AG04449 (cell line): ENCODE measurements at places on chromosomes 5 and 9.
A peak's percentile ranks its signal among the peaks of the same experiment; 100 is the strongest.

DNA sequence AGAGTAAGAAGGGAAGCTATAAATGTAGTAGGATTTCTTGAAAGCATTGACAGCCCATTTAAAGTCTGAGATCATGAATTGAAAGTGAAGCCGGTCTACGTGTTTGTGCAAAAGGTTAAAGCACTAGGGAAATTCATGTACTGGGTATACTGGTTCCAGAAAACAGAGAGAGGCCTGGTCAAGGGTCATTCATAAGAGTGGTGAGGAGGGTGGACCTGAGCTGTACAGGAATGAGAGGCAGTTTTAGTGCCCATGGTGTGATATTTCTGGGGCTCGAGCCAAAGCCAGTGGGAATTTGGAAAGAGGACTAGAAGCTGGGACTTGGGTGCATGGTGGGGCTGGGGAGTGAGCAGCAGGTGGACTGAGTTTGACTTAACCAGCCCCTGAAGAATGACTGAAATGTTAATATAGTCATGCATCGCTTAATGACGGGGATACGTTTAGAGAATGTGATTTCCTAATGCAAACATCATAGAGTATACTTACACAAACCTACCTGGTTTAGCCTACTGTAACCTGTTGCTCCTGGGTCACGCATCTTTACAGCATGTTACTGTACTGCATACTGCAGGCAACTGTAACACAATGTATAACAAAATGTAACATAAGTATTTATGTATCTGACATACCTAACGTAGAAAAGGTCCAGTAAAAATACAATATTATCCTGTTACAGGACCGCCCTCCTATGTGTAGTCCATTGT lies 173.0 kb downstream of the MAST4 start:
- no peak for DNase-seq

GRCh38 chr5:147898875-147899401 lies 7.4 kb downstream of the C5orf46 start:
- DNase-seq: no peak

- DNase-seq: no peak
Observed at GRCh38 chr5:107017616-107018015, 653.1 kb downstream of the EFNA5 start.

- DNase-seq: no peak
Observed at GRCh38 chr5:171801839-171802238, 16.2 kb downstream of the SMIM23 start.

DNA sequence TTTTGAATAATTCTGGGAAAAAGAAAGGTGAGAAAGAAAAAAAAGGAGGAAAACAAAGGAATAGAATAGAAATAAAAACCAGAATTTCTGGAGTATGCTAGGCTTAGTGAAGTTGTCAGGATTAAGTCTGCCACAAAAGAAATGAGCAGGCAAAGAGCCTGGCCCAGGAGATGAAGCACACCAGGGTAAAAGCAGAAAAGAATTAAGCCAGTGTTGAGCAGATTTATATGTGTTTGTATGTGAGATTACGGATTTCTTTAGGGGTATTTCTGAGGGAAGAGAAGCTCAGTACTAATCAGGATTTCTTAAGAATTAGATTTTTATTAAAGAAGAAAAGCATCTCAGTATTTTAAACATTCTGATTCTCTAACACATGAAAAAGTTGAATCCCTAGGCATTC lies 74.5 kb downstream of the MRPS27 start:
- DNase-seq: no peak

DNA sequence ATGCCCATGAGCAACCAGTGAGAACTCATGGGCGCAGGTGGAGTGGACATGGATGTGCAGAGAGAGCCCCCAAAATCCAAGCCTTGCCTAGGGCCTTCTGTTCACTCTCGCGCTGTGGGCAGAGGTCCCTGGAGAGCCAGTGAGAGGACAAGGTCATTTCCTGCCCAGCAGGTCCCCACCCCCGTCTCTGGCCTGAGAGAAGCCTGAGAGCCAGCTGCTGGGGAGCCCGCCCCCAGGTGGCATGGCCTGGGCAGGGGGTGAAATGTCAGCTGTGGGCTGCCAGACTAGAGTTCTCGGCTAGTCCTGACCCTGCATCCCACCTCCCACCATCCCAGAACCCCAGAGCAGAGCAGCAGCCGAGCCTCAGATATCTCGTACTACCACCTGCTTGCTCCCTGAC lies 85.3 kb downstream of the BARX1 start:
- no peak for DNase-seq

DNA sequence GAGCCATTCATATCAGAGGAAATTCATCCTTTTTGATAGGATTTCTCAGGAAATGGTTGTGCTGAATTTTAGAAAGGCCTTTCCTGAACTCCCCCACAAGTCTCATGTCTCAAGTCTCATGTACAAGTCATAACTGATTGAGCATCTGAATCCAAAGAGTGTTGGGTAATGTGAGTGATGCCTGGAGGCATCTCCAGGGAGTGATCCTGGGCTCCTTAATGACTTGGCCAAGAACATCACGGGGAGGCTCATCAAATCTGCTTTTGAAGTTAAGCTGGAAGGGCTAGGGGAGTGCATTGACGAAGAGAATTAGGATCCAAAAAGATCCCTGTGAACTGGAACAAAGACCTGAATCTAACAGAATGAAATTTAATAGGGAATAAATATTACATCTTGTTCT lies 79.2 kb downstream of the MAST4 start:
- no peak for DNase-seq

GRCh38 chr5:105696440-105696839 lies 1974.3 kb downstream of the EFNA5 start:
- DNase-seq: no peak

DNA sequence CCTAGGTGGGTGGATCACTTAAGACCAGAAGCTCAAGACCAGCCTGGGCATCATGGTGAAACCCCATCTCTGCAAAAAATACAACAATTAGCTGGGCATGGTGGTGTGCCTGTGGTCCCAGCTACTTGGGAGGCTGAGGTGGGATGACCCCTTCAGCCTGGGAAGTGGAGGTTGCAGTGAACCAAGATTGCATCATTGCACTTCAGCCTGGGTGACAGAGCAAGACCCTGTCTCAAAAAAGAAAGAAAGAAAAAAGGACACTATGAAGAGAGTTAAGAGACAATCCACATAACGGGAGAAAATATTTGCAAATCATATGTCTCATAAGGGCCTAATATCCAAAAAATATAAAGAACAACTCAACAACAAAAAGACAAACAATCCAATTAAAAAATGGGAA lies 57.9 kb downstream of the NDST1 start:
- DNase-seq: no peak

DNA sequence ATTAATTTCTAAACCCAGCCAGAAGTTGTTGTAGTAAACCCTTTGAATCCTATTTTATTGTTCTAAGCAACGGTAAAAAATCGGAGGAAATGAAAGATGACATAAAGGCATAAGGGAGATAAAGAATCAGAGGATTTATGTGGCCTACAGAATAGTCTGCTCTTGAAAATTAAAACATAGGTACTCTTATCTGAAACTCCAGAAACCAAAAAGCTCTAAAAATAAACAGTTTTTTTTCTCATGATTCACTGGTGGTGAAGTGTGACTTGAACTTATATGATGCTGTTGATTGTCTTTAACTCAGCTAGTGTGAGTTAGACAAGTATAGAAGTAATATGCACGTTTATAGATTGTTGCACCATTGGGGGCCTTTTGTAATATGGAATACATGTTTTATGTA lies 80.3 kb downstream of the HSD17B4 start:
- DNase-seq: no peak

DNA sequence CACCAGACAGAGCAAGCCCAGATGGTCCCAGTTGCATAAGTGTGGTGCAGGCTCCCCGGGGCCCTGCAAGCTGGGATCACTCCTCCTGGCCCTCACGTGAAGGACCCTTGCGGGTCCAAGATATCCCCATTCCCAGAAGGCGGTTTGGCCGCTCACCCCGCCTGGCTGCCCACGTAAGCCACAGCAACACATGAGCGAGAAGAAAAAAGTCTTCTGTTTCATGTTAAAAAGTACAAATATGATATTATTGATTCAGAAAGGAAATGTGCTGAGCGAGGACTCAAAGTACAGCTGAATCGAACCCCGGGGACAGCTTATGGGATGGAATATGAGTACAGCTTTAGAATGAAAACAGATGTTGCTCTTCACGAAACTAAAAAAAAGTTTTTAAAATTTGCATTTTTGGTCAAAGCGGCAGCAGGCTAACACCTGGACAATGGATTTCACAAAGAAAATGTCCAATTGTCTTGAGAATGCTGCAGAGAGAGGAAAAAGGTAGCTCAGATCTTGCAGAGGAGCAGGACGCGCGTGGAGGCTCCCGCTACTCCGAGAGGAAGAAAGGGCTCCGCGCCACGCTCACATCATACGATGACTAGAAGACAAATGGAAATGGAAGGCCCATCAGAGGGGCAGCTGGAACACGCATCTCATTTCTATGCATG lies 427.6 kb downstream of the IRX1 start:
- DNase-seq: no peak

- DNase-seq: no peak
Observed at GRCh38 chr5:34516686-34517085, 139.4 kb upstream of the RAI14 start.

GRCh38 chr5:79020861-79021561 lies 35.9 kb upstream of the ARSB start:
- DNase-seq: peak; percentile 41

DNA sequence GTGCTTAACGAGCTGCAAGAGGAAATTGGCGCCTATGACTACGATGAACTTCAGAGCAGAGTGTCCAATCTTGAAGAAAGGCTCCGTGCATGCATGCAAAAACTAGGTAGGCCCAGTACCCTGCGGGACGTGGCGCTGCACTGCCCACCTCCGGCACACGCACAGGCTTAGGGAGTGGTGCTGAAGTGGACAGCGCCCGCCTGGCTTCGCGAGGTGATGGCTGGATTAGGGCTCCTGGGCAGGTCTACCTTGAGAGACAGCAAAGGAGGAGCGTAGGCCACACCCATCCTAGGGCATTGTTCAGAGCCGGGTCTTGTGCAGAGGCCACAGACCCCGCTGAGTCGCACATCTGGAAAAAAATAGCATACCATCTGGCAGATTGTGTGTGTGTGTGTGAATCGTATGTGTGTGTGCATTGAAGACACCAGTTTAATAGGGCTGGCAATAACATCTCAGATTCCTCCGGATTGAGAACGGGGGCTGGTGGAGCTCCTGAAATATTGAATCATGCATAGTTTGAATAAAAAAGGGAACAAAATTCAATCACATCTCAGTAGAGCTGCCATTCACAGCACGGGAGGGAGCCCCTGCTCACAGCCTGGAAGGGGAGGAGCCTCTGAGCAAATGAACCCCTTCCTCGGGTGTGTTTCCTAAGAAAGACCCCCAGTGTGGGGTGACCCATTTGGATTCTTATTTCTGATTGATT lies 11.1 kb downstream of the OLFM1 start:
- DNase-seq: no peak

GRCh38 chr5:60856066-60856465 lies 12.0 kb upstream of the ELOVL7 start:
- peak; percentile 5 for DNase-seq

- DNase-seq: no peak
Observed at GRCh38 chr5:135729321-135729786, 105.1 kb upstream of the SLC25A48 start.

- DNase-seq: no peak
Observed at GRCh38 chr5:135721548-135722090, 112.8 kb upstream of the SLC25A48 start.

DNA sequence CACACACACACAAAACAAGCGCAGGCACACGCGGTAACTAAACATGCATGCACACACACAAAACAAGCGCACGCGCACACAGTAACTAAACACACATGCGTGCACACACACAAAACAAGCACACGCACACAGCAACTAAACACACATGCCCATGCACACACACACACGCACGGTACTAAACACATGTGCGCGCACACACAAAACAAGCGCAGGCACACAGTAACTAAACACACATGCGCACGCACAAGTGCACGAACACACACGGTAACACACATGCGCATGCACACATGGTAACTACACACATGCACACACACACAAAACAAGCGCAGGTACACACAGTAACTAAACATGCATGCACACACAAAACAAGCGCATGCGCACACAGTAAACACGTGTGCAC lies 19.9 kb upstream of the SLC6A3 start:
- no peak for DNase-seq

GRCh38 chr5:164354139-164354751 lies 848.8 kb downstream of the MAT2B start:
- no peak for DNase-seq

GRCh38 chr9:120375316-120375715 lies 204.7 kb downstream of the CDK5RAP2 start:
- DNase-seq: no peak

DNA sequence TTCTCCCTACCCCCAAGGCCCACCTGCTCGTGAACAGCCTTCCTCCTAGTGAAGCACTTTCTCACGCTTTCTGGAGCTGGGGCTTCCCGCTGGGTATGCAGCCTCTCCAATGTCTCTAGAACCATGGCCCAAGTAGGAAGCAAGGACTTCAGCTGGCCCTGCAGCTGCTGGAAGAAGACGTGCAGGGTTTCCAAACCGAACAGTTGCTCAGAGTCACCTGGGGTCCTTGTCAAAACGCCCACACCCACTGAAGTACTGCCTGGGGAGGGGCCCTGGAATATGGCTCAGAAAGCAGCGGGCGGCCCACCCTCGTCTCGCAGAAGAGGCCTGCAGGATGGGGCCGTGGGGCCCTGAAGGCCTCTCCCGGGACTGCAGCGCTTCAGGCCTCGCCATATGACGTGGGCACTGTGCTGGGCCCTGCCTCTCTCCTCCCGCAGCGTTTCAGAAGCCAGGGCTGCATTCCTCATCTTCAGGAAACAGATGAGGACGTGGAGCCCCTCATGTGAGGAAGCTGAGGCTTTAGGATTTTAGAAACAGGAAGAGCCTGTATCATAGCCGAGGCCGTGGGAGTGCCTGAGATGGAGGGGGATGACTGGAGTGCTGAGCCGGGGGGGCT lies 116.0 kb upstream of the LMX1B start:
- no peak for DNase-seq

DNA sequence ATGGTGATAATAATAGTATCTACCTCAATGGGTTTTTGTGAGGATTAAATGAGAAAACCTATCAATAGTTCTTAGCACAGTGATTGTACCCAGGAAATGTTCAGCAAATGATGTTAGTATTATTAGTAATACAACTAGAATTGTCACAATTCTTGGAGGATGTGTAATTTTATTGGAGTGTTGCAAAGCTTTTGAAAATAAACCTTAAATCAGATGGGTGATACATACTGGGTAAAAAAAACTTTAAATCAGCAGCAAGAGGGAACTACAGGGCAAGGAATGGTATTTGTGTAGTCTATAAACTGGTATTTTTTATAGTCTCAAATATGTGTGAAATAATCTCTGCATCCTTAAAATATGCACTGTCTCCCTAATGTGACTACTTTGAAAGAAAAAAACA lies 371.6 kb downstream of the PIK3R1 start:
- peak; percentile 62 for DNase-seq
